ENCODE measurements at places on chromosomes 6 and 20. TPM values are rescaled to one million over a fixed set of nuclear protein-coding genes. Genes with fewer than 3 reads are reported as not detected.

GRCh38 chr6:112343977-112344376, 3.2 kb upstream of the RFPL4B start:
- DNase-seq: no peak

- no peak for DNase-seq
These were observed 397.8 kb downstream of the LAMA2 start for GRCh38 chr6:129280749-129281148.

- DNase-seq: no peak
These were observed 238.6 kb downstream of the LRFN2 start for GRCh38 chr6:40348591-40348990.

DNA sequence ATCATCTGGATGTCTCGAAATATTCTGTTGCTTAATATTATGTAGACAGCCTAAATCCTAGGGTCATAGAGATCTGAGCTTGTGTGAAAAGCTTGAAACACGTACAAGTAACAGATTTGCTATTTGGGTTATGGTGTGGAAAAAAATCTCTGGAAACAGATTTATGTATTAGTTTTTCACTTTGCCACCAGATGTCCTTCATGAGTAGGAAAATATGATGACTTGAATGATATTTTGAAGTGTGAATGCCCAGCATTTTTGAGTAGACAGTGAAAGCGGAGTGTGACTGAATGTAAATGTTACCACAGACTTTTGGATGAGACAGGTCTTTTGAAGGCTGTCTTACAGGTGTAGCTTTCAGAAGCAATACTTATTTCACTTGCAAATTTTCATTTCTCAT, 4.2 kb upstream of the BMP6 start:
- DNase-seq: no peak

- DNase-seq: no peak
These were observed 85.7 kb upstream of the TAB2 start for GRCh38 chr6:149231778-149232177.

Gene ERVFRD-1
- total RNA-seq: not detected

DNA sequence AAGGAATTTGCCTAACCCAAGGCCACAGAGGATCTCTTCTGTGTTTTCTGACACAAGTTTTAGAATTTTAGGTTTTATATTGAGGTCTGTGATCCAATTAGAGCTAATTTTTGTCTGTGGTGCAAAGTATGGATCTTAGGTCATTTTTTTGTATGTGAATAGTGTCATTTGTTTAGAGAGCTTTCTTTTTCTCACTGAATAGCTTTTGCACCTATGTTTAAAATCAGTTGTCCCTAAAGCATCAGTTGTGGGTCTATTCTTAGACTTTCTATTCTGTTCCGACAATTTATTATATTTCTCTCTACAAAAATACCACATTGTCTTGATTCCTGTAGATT, 341 bp upstream of the MCM9 start:
- no peak for DNase-seq

- no peak for DNase-seq
These were observed 3.7 kb upstream of the BEND3 start for GRCh38 chr6:107118976-107119375.

DNA sequence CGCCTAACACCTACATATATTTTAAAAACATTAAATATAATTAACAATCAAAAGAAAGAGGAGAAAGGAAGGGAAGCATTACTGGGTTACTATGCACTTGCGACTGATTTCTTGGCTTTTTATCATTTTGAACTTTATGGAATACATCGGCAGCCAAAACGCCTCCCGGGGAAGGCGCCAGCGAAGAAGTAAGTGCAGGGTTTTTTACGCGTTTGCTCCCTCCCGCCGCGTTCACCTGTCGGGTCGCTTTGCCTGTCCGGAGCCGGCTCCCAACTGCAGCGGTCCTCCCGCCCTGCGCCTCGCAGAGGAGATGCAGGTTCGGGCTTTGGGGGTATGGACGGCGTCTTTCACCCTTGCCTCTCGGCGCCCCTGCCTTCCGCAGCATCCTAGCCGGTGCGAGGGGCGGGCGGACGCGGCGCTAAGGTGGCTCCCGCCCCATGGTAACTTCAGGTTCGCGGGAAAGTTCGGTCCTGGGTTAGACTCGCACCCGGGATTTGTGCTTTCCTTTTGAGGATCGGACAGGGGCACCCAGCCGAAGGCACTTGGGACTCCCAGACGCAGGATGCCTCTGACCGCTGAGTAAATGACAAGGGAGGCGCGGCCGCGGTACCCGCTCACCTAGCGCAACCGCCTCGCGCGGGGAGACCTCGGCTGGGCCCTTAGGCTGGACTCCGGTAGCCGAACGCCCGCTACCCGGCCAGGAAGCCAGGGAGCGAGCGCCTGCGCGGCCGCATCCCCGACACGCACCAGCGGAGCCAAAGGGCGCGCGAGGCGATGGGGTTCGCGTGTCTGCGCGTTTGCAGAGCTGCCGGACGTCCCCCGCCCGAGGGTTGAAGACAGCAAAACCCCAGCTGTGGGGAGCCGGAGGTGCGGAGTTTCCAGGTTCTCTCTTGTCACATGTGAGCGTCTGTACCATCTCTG, 891 bp downstream of the RSPO3 start:
- no peak for DNase-seq

DNA sequence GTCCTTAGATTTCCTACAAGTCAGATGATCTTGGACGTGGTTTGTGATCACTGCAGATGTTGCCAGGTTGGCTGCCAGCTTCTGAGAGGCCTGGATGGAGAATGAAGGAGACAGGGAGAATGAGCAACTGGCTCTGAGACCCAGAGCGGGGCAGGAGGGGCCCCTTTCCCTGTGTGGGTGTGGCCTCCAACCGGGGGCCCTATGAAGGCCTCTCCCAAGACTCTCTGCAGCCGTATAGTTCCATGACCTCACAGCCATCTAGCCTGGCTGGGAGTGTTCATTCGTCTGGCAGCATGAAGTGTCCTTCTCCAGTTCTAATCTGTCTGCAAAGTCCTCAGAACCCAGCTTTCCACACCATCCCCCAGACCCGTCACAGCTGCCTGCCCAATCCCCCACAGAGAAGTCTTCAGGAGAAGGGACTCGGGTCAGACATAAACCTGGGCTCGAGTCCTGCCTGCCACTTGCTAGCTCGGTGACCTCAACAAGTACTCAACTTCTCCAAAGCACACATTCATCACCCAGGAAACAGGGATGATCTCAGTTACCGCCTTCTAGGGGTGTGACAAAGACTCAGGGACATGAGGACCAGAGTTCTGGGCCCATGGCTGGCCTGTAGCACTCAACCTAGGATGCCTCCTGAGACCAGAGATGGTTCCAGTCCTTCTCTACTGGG, 122.6 kb downstream of the EDN3 start:
- DNase-seq: no peak

Gene SEMG1
- not detected for total RNA-seq

Gene GPR6
- total RNA-seq: not detected

GRCh38 chr20:50788045-50788991, 6.5 kb upstream of the BCAS4 start:
- no peak for DNase-seq
